ENCODE measurements at places on chromosomes 3 and 15. TPM values are rescaled to one million over a fixed set of nuclear protein-coding genes. Genes with fewer than 3 reads are reported as not detected.
A peak's percentile ranks its signal among the peaks of the same experiment; 100 is the strongest.

GRCh38 chr15:50353251-50353974 is 1.6 kb downstream of the GABPB1 start:
- no peak for DNase-seq

DNA sequence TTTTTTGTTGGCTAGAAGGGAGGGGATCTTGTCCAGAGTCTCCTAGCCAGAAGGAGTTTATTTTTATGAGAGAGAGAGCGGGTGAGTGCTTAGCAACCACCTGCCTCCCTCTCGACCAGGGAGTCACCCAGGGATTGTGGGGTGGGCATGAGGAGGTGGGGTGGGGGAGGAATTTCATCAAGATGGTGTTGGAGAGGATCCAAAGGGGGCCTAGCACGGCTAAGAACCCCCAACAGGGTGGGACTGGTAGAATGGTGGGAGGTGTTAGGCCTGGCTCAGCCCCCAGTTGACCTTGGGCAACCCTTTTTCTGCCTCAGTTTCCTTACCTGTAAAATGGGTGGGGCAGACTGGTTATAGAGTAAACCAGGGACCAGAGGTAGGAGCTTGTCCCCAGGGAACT is 1.8 kb downstream of the SLC6A6 start:
- no peak for DNase-seq

GRCh38 chr3:25683882-25684281 is 19.2 kb upstream of the TOP2B start:
- DNase-seq, result no peak

- DNase-seq, result no peak
Observed at GRCh38 chr3:134874737-134875413, 79.8 kb downstream of the EPHB1 start.

DNA sequence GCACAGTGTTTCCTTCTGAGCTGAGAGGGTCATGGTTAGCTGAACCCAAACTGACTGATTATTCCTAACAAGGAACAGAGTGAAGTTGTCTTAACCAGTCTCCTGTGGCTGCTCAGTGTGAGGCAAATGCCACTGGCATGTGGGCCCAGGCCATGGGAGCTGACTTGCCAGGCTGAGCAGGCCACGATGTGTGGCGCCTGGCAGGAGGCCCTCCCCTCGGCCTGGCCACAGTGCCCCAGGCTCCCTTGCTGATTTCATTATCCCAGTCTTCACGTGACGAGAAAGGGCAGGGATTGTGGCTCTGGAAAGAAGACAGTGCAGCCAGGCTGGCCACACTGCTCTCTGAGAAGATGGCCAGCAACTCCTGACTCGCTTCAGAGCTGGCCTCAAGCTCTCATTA is 58.8 kb downstream of the SLCO2A1 start:
- peak; percentile 71 for DNase-seq

GRCh38 chr15:60544581-60545264 is 65.8 kb upstream of the ICE2 start:
- DNase-seq, result no peak

- DNase-seq, result no peak
Observed at GRCh38 chr3:14123308-14124222, 1.1 kb downstream of the CHCHD4 start.

DNA sequence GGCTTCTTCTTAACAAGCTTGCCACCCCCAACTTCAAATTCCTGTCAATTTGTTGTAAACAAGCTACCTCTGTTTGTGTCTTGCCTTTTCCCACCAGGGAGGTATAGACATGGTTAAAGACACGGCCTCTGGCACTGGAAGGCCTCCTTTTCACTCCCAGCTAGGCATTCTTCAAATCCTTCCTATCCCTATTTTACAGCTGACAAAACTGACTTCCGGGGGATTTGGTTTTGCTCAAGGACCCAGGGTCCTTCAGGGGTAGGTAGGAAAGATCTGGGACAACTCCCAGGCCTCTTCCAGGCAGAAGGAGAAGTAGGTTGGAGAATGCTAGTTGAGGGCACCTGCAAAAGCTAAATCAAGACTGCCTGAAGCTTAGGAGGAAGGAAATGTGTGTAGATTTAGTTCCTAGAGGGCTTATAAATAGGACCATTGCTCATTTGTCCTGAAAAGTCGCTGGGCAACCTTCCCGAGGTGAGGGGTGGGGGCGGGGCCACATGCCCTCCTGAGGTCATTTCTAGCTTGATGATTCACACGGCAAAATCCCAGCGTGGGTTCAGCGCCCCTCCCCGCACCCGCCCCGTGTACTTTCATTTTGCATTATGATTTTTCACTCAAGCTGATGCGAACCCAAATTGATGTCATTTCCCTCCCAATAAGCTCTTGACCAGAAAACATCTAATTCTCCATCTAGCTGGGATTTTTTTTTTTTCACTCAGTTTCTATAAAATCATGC is 365.5 kb downstream of the SHQ1 start:
- peak; percentile 92 for DNase-seq

- no peak for DNase-seq
Observed at GRCh38 chr15:66153549-66154415, 99.8 kb downstream of the MEGF11 start.

DNA sequence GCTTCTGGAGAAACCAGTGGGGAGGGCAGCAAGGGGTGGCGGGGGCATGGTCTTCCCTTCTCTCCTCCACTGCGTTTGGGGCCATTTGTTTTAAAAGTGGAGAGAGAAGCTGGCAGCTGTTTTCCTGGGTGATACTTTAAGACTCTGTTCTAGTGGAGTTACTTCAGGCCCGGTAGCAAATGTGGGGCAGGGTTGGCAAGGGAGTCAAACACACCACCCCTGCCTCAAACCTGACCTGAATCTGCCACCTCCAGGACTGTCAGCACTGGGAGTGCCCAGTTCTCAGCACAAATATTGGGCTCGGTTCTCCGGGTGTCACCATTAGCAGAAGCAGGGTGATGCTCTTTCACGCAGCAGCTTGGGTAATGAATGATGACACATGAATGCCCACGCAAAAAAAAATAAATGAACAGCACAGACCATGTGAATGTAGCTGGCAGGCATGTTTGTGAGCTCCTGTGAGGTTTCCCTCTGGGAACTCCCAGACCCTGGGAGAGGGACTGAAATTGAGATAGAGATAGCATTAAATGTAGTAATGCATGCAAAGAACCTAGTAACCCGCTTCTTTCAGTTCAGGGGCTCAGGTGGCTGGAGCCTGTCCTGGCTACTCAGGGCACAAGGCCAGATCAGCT is 424.0 kb downstream of the MCTP2 start:
- no peak for DNase-seq

DNA sequence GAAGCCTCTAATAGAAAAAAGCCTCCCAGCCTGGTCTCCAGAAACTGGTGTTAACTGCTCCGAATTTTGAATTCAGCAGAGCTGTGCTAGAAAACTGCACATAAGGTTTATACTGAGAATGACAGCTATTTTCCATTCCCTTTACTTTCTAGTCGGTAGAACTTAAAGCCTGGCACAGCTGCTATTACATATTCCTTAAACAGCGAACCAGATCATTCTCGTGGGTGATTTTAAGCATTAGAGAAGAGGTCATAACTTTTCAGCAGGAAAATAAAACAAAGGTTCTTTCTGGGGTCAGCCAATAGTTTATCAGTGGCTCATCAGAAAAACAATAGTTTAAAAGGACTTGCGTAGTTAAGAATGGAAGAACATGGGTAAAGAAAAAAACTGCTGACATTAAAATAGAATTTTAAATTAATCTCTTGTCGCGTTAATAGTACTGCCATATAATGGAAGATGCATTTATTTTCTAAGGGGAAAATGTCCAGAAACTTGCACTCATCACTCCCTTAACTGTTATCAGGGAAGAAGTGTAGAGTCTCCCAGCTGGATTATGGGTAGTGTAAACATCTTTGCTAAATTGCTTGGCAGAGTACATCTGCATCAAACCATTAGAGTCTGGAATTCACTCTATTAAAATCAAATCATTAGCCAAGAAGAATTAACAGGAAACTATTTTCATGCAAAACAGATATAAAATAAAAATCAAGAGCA is 7.9 kb downstream of the VGLL4 start:
- DNase-seq, result no peak

DNA sequence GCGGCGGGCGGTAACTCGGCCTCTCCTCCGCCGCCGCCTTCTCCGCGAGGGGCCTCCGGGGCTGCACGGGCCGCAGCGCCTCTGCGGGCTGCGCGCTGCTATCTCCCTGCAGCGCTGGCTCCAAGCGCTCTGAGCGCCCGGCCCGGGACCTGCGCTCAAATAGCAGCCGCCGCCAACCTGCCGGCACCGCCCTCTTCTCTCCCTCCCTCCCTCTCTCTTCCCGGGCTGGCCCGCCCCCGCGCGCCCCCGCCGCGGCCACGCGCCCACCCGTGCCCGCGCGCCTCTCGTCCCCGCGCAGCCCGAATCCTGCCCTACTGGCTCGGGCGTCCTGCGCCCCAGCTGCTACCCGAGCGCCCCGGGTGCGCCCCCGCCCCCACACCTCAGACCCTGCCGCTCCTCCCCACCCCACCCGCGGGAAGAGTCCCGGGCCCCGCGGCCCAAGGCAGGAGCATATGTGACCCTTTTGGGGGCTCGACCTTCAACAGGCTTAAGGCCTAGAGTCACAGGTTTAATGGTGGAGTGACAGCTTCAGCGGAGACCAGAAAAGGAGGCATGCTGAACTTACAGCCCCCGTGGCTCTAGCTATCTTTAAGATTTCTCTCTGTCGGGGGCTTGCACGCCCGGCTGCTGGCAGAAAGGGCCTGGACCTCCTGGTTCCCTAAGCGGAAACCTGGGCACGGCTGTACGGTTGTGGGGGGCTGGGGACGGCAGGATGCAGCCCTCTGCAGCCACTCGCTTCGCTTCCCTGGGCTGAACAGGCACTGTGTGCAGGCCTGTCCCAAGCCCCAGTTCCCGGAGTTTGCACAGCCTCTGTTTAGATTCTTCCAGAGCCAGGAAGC is at the start of gene CACNA2D2:
Gene CACNA2D2 (minus strand): TSS at position 131 of the 839 bp plus-strand sequence. CDS start 211 bp downstream, outside the sequence.
- peak; percentile 85 for DNase-seq

DNA sequence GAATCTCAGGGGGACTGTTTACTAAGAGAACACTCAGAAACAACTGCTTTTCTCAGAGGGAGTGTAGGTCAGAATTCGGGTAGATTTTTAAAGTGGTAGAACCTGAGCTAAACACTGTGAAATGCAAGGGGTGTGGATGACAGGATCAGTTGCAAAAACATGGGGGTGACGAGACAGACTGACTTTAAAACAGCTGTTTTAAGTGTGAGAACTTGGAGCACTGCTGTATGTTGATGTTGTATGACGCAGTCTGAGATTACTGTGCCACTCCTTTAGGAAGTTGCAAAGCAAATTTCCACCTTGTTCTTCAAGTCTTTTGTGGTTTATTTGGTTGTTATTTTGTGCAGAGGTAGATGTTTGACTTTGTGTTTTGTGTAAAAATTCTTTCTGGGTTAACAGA is 36.8 kb upstream of the DIPK2A start:
- no peak for DNase-seq

- DNase-seq, result no peak
Observed at GRCh38 chr3:72666447-72666755, 181.8 kb downstream of the SHQ1 start.

DNA sequence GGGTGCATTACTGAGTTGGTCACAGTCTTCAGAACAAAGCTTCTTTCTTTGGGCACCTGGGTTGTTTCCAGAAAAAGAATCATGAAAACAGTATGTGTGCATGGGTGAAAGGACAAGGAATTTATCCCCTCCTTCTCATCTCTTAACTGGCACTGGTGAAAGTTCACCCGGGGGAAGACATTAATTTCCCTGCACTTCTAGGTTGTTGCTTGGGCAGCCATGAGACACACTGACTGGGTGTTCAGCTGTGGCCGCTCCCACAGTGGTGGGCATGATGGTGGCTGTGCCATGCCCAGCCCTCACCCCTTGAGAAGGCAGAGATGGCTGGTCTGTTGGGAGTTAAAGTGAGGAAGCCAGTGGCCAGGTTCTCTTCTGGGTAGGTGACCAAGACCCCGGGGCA is 16.6 kb upstream of the KY start:
- DNase-seq, result no peak

DNA sequence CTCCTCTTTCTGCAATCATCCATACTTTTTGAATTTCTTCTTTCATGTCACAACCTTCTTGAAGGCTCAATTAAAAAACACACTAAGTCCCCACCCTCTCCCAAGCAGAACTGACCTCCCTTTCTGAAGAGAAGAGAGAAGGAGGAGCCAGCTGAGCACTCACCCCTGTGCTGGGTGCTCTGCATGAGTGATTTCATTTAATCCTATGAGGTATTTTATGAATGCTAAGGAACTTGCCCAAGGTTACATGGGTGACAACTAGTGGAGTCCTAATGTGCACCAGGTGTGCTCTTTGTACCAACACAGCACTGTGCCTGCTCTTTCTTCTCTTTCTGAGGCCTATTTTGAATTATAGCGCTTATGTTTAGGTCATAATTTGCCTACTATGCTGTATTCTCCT is 135.6 kb downstream of the DUT start:
- no peak for DNase-seq

- DNase-seq, result no peak
Observed at GRCh38 chr3:123419850-123420297, 29.0 kb downstream of the ADCY5 start.

DNA sequence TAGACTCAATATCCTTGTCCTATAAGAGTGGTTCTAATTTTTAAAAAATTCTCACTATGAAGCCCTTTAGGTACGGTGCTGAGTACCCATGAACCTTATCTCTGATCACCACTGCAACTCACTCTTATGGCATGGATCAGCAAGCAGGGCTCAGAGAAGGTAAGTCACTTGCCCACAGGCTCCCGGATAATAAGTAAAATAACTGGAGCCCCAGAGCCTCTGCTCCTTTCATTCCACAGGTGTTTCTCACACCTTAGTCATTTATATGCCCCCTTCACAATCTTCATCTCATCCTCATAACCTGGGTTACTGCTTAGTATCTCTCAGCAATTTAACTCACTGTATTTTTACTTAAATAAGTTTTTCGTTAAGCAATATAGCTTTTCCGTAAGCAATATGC is 28.4 kb upstream of the AKAP13 start:
- no peak for DNase-seq

DNA sequence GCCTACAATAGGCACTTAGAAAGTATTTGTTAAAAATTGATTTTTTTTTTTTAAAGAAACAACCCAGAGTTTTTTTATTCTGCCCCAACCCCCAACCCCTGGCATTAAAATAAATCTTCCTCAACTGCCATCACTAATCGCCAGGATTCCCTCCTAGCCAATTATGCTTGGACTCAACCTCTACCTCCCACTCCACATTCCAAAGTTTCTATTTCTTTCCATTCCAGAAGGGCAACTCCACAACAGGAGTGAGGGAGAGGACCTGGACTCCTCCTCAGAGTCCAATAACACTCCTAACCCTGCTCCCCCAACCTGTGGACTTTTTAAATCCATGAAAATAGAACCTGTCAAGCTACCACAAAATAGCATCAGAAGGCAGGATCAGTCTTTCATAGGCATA is 99.4 kb downstream of the ADAMTS9 start:
- no peak for DNase-seq

GRCh38 chr3:182978387-182978786 is 2.0 kb downstream of the DCUN1D1 start:
- no peak for DNase-seq

SLC28A2 gene
- not detected for total RNA-seq

CPLX3 gene
- not detected for total RNA-seq

PPP1R14D gene
- not detected for total RNA-seq

DCLK3 gene
- not detected for total RNA-seq

PLD1 gene
- total RNA-seq, result 30.9 TPM

BNC1 gene
- 0.19 TPM for total RNA-seq

GCHFR gene
- 7.1 TPM for total RNA-seq

FAM219B gene
- 81.0 TPM for total RNA-seq

UROC1 gene
- total RNA-seq, result not detected

LSAMP gene
- total RNA-seq, result 11.9 TPM

HIGD2B gene
- total RNA-seq, result not detected
